ENCODE measurements at places on chromosomes 6 and 20.

DNA sequence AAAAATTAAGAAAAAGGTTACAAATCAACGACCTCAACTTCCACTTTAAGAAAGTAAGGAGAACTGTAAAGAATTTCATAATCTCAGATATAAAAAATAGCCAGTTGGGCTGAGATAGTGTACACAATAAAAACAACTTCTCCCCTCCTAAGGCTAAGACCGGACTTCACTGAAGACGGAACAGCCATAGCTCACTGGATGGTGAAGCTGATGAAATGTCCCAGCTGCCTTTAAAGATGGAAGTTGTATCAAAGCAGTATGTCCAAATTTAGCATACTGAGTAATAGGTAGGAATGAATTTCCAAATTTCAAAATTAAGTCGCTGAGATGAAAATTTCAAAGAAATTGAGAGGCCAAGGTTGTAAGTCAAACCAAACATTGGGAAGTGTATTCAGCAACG, 153.3 kb downstream of the RNGTT start:
- H3K27me3 ChIP-seq, result no peaks in the 10 kb centered on the region
- H3K4me1 ChIP-seq, result no peaks in the 10 kb centered on the region
- no peak overlapping the region for H3K4me3 ChIP-seq
- H3K27ac ChIP-seq, result no peak overlapping the region
- no peaks in the 10 kb centered on the region for H3K36me3 ChIP-seq
- DNase-seq, result no peak

DNA sequence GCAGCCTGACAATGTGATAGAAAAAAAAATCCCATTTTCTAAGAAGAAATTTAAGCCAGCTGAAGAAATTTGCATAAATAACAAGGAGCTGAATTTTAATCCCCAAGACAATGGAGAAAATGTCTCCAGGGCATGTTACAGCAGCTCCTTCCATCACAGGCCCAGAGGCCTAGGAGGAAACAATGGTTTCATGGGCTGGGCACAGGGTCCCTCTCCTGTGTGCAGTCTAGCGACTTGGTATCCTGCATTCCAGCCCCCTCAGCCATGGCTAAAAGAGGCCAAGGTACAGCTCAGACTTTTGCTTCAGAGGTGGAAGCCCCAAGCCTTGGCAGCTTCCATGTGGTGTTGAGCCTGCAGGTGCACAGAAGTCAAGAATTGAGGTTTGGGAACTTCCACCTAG, 73.1 kb downstream of the C6orf118 start:
- no peak overlapping the region for H3K27ac ChIP-seq
- no peaks in the 10 kb centered on the region for H3K4me1 ChIP-seq
- DNase-seq, result no peak
- no peaks in the 10 kb centered on the region for H3K36me3 ChIP-seq
- H3K4me3 ChIP-seq, result no peak overlapping the region

GRCh38 chr6:35736253-35736894, 458 bp upstream of the ARMC12 start:
- H3K4me1 ChIP-seq, result peaks cover 42% of the 10 kb centered on the region
- DNase-seq, result peak; percentile 93
- H3K4me3 ChIP-seq, result no peak overlapping the region

DNA sequence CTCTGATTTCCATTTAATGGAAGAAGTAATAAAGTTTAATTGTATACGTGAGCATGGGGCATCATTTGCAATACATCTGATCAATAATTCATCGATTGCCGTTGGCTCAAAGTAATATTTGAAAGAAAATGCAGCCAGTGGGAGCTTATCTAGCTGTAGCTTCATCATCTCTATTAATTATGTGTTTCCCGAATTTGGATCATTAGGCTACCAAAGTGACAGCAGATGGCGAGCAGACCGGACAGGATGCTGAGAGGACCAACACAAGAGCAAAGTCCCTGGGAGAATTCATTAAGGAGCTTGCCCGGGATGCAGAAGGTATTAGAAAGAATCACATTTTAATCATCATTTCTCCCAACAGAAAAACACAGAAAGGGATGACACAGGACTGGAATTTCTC, 327.1 kb downstream of the ARHGAP18 start:
- no peaks in the 10 kb centered on the region for H3K36me3 ChIP-seq
- H3K27ac ChIP-seq, result no peak overlapping the region
- DNase-seq, result no peak
- no peak overlapping the region for H3K4me3 ChIP-seq

GRCh38 chr6:15870333-15871043, 207.7 kb upstream of the DTNBP1 start:
- no peak overlapping the region for H3K27ac ChIP-seq
- H3K27me3 ChIP-seq, result no peaks in the 10 kb centered on the region
- DNase-seq, result no peak

All from thymus (tissue), 14 donors.